T-helper 2 cell treated with Interferon-gamma antibody and Interleukin-4, amounts not matched to agents 100 ng/mL and 5 ng/mL, for 36 hours (primary cell): ENCODE measurements at places on chromosomes 4 and X. TPM values are rescaled to one million over a fixed set of nuclear protein-coding genes. Genes with fewer than 3 reads are reported as not detected.

The EFHC2 gene
- total RNA-seq: 0.27 and 0.32 TPM in 2 replicates

The RUFY3 gene
- total RNA-seq: 15.2 and 16.2 TPM in 2 replicates

The CEP44 gene
- 17.0 and 18.3 TPM in 2 replicates for total RNA-seq

The MEPE gene
- total RNA-seq: not detected in 2 replicates

The CA5B gene
- total RNA-seq: 18.1 and 21.1 TPM in 2 replicates

The P2RY4 gene
- total RNA-seq: 0.20 and 0.34 TPM in 2 replicates

The LEF1 gene
- total RNA-seq: 173 and 175 TPM in 2 replicates

The PRR32 gene
- not detected in 2 replicates for total RNA-seq

The DACH2 gene
- not detected in 2 replicates for total RNA-seq

The EXOC1L gene
- not detected in 2 replicates for total RNA-seq

The KCNE5 gene
- 0.27 and 0.32 TPM in 2 replicates for total RNA-seq

The SPCS3 gene
- total RNA-seq: 237 and 244 TPM in 2 replicates

The PPBP gene
- total RNA-seq: not detected in 2 replicates

The TCEAL2 gene
- total RNA-seq: not detected in 2 replicates

The MAGEA11 gene
- total RNA-seq: not detected in 2 replicates

The XAGE5 gene
- not detected in 2 replicates for total RNA-seq

The PRRG1 gene
- not detected in 2 replicates for total RNA-seq

The TEC gene
- 0.73 and 1.1 TPM in 2 replicates for total RNA-seq

The BRCC3 gene
- total RNA-seq: 30.3 and 32.8 TPM in 2 replicates

The SMAD1 gene
- 3.7 and 4.7 TPM in 2 replicates for total RNA-seq

The MXRA5 gene
- not detected in 2 replicates for total RNA-seq

The SYTL5 gene
- not detected in 2 replicates for total RNA-seq

The LIMCH1 gene
- not detected in 2 replicates for total RNA-seq

The AR gene
- total RNA-seq: 0.48 and 0.61 TPM in 2 replicates

The NDUFA1 gene
- 104 and 106 TPM in 2 replicates for total RNA-seq

The ENOPH1 gene
- 40.4 and 42.3 TPM in 2 replicates for total RNA-seq

The CCNB3 gene
- total RNA-seq: 1.3 and 1.5 TPM in 2 replicates

The TDO2 gene
- not detected in 2 replicates for total RNA-seq

The TLR10 gene
- total RNA-seq: 0.05 TPM in 1 of 2 replicates, not detected in the other

The TRMT44 gene
- total RNA-seq: 22.7 and 22.8 TPM in 2 replicates

The ZFP42 gene
- total RNA-seq: 0.11 TPM in 1 of 2 replicates, not detected in the other

The XAGE2 gene
- not detected in 2 replicates for total RNA-seq

The RBM46 gene
- total RNA-seq: not detected in 2 replicates

The ZNF280C gene
- total RNA-seq: 5.2 and 5.7 TPM in 2 replicates

The CT47A7 gene
- total RNA-seq: not detected in 2 replicates

The TRPC3 gene
- total RNA-seq: 0.20 and 0.64 TPM in 2 replicates

The KDM6A gene
- 24.8 and 28.8 TPM in 2 replicates for total RNA-seq

The F8A2 gene
- not detected in 2 replicates for total RNA-seq

The GPC4 gene
- not detected in 2 replicates for total RNA-seq

The PASD1 gene
- not detected in 2 replicates for total RNA-seq

The NXF2B gene
- total RNA-seq: not detected in 2 replicates

The NR0B1 gene
- total RNA-seq: not detected in 2 replicates

The MTNR1A gene
- not detected in 2 replicates for total RNA-seq

The FMR1NB gene
- total RNA-seq: not detected in 2 replicates

The TCEAL6 gene
- total RNA-seq: not detected in 2 replicates

The ENAM gene
- total RNA-seq: not detected in 2 replicates
